ENCODE measurements at places on chromosomes 7 and 10.

DNA sequence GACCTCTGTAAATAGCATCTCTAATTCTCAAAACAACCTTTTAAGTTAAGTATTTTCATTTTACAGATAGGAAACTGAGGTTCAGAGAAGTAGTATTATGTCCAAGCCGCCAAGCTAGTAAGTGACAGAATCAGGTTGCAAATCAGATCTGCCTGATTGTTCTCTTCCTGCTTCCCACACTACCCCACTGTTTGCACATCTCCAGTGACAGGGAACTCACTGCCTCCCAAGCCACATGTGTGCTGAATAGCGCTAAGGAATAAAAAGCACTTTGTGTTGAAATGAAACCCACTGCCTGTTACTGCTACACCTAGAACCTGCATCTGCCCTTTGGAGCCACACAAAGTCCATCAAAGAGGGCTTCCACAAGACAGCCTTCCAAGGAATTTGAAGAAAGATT is 45.1 kb upstream of the WDR11 start:
- DNase-seq = no peak

GRCh38 chr7:80324032-80324431 is 187.8 kb downstream of the GNAT3 start:
- DNase-seq = no peak

DNA sequence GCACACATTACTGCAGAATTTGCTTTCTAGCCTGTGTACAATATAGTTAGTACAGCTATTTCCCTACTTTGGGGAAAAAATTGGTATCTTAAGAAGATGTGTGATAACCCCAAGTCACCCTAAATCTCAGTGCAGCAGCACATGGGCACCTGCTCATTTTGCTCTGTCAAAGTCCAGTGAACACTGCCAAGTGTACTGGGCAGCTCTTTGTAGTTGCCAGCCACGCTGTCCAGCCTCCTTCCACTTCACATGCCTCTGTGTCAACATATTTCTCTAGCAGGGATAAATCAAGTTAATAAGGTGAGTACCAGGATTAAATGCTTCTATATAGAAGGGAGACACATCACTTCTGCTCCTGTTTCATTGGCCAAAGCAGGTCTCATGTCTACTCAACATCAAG is 87.1 kb upstream of the CDC14C start:
- DNase-seq = no peak

GRCh38 chr10:122154031-122154544 is 117.0 kb upstream of the BTBD16 start:
- no peak for DNase-seq

- DNase-seq = no peak
These were observed 26.0 kb downstream of the LRRC18 start for GRCh38 chr10:48913674-48914073.

GRCh38 chr7:158495786-158496185 is 91.8 kb downstream of the PTPRN2 start:
- DNase-seq = no peak

DNA sequence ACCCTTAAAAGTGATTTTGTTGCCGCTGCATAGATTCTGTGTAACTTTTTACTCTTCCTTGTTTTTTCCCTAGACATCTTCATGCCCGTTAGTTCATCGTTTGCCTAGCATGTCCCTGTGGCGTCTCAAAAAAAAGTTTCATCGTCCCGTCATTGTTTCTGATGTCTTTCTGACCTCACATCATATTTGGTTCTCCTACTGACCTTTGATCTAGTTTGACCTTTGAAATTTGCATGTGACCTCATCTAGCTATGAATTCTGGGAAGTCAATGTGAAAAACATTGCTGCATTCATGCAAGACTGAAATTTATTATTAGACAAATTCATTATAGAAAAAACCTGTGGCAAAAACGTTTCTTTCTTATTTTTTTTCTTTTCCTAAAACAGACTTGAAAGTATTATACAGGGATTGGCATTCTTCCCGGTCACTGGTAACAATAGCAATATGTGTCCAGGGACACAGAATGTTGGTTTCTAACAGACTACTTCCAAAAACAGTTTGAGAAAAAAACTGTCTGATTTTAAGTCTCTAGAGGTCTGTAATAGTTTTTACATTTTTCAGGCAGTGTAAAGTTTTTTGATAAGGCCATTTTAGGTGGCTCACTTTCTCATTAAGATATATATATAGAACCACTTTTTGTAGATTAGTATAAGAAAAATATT is 280.9 kb downstream of the USP6NL start:
- no peak for DNase-seq

GRCh38 chr7:83541187-83541960 is 107.6 kb downstream of the SEMA3E start:
- no peak for DNase-seq

DNA sequence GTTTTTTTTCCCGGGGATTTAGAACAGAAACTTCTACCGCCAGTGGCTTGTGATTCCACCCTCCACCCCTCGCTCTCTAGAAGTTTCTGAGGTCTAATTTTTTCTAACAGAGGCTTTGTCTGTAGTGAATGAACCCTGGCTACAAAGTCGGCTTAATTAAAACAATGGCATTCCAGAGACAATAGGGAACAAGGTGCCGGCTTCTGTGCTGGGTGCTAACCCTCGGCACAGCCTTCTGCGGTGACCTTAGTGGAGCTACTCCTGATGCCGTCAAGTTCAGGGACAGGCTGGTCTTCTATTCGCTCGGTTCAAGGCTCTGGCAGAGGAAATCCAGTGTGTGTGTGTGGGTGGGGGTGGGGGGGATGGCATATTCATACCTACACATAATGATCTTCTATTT is 32.1 kb upstream of the ENO4 start:
- no peak for DNase-seq

- no peak for DNase-seq
These were observed 55.8 kb downstream of the AKR1C4 start for GRCh38 chr10:5252177-5253037.

GRCh38 chr10:8049045-8049864 is 5.2 kb upstream of the GATA3 start:
- DNase-seq = no peak

GRCh38 chr7:135156290-135156689 is 8.4 kb downstream of the TMEM140 start:
- DNase-seq = no peak

DNA sequence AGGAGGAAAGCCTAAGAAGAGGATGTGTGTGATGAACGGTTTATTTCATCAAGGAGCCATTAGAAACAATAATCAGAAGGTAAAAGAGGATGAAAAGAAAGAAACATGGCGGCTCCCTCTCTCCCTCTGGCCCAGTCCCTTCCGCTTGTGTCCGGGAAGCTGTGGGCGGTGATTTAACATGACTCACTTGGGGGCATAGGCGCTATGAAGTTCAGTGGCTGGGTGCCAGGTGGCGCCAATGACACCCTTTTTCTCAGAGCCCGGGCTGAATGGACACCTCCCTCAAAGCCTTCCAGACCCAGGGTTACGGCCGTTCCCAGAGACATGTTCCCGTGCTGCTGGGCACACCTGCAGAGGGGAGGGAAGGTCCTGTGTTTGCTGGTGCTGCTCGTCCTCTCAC is 244.0 kb downstream of the SKAP2 start:
- DNase-seq = no peak

Measured in hematopoietic multipotent progenitor cell treated with erythropoietin and hydrocortisone succinate and interleukin-3 and kit ligand, for 15 days (in vitro differentiated cells).